ENCODE measurements at places on chromosomes 4 and X.

DNA sequence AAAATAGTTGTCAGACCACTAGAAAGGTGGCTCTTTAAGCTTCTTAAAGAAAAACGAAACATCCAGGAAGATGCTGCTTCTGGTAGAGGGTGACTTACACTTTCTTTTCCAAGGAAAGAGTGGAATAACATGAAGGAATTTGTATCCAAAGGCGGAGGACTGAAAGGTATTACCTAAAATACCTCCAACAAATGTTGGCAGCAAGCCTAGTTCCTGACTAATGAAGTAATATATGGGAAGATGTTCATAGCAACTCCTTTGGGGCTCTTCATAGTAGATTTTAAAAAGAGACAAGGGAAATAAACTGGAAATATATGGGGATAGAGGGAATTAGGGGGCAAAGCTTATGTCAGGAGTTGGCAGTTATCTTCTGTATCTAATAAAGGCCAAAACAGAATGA lies 116.2 kb downstream of the AASDH start:
- DNase-seq: no peak

DNA sequence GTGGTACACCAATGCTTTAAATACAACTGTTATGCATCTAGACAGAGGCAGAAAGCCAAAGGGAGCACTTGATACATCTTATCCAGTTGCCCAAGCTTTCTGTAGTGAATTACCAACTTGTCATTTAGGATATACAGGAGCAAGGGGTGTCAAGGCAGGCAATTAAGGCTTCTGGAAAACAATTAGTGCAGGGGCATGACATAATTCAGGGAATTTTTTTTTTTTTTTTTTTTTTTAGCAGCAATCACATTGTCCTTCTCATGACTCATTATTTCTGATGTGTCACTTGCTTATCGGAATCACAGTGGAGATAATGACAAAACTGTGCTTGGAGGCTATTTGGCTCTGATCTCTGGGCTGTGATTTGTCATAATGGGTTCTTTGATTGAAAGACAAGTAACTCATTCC lies 259.5 kb downstream of the ARHGAP24 start:
- DNase-seq: no peak

DNA sequence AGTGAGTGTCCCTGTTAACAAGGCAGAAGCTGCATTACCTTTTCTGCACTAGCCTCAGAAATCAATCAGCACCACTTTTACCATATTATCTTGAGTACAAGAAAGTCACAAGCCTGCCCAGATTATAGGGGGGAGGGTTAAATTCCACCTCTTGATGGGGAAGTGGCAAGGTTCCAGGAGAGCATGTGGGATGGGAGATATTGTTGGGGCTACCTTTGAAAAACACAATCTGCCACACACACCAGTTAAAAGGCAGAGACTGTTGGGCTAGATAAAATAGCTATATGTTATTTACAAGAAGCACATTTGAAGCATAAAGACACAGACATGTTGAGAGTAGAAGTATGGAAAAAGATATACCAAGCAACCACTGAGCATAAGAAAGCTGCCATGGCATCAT lies 6.6 kb upstream of the AVPR2 start:
- DNase-seq: no peak

DNA sequence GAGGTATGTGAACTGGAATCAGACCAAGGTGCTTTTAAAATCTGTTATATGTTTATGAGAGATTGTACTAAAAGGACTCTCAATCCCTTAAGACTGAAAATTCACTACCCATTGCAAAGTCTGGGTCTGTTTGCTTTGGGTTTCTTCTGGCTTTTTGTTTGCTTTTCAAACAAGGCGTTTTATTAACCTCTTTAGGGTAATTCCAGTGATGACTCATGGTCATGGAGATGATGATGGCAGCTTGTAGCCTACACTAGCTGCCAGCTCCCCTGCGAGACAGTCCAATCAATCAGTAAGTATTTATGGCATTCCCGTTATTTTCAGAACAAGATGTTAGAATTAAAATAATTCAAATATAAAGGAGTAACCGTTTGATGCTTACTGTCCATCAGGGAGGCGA lies 643.8 kb upstream of the FTHL17 start:
- DNase-seq: no peak

DNA sequence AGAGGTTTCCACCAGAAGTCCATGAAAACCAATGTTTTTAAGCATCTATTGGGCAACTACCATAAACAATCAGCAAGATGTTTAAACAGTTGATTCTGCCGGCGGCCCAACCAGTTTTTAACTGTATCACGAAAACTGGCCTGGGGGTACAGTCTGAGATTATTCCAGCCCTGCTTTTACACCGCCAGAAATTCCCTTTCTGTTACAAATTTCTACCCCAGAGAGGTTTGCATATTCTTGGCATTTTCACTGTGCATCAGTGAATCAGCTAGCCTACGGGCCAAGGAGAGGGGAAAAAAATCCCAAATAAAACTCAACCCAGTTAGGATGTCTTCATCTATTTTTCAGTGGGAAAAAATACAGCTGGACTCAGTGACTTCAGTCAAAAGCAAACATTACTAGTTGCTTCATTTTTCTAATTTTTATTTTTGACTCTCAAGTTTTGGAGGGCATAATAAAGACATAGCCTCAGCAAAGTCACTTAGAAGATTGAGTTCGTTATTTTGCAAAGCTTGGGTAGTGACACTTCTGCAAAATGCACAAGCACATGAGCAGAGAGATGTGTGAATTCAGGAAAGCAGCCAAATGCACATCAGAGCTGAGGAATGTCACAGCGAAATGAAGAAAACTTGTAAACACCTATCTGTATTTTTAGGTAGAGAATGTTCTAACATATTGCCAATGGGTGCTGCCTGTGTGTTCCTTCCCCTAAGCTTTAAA lies 167.8 kb upstream of the GK2 start:
- no peak for DNase-seq

GRCh38 chrX:16212436-16212835 lies 45.2 kb downstream of the MAGEB17 start:
- no peak for DNase-seq

GRCh38 chrX:19810006-19810774 lies 77.2 kb downstream of the SH3KBP1 start:
- DNase-seq: no peak

DNA sequence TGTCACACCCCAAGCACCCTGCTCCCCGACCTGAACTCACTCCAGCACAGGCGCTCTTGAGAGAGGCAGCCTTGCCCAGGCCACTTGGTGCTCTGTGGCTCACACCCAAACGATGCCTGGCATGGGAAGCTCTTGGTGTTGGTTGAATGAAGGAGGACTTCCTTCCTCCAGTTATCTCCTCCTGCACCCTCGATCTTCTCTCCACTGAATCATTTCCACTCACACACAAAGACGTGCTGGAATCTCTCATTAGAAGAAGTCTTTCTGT lies 90.5 kb upstream of the TRIM2 start:
- no peak for DNase-seq

Data from stimulated activated CD4-positive, alpha-beta T cell treated with anti-CD3 and anti-CD28 coated beads, Interleukin-1b, Interleukin-23, amount 100 ng/mL, for 4 hours (primary cell).